Left lung (tissue), 14 donors: ENCODE measurements at places on chromosomes 3 and 15. TPM values are rescaled to one million over a fixed set of nuclear protein-coding genes. Genes with fewer than 3 reads are reported as not detected.

DNA sequence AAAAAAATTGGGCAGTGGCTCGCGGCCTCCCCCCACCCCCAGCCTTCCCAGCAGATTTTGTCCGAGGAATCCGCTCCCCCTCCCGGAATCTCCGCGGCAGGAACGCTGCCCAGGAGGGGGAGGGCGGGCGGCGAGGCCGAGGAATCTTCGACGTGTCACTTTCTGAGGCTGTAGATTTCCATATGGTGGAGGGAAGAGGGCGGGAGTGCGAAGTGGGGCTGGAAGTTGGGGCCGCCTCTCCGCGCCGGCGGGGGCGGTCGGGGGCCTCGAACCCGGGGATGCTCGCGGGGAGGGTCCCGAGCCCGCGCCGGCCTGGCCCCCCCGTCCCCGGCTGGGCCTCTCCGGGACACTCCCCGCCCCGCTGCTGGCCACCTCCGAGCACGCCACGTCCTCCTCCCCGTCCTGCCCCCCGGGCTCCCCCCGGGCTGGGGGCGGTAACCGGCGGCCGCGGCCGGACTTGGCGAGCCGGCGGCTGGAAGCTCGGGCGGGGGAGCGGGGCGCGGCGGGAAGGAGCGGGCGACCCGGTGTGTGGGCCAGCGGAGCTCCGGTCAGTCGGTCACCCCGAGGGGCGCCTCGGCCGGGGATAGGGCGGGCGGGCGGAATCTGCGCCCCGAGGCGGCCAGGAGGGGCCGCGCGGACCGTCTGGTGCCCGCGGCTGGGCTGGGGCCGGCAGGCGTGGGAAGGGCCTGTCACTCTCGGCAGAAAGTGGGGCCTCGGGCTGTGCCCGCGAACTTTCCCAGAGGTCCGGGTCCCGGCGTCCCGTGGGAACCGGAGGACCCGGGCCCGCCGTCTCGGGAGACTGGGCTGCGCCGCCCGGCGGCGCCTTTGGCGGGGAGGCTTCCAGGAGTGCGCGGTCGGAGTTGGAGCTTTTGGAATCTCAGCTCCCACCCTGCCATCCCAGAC is 951 bp downstream of the FNDC3B start:
- peak overlapping the region; percentile 99 for H3K4me3 ChIP-seq
- peak; percentile 87 for DNase-seq
- peak overlapping the region; percentile 98 for H3K27ac ChIP-seq
- no peaks in the 10 kb centered on the region for H3K27me3 ChIP-seq
- H3K36me3 ChIP-seq: no peaks in the 10 kb centered on the region

Gene EPHA6
- 0.23 TPM for total RNA-seq

GRCh38 chr15:73078722-73079121 is 26.5 kb downstream of the NEO1 start:
- no peaks in the 10 kb centered on the region for H3K36me3 ChIP-seq
- peaks cover 25% of the 10 kb centered on the region for H3K4me1 ChIP-seq
- DNase-seq: no peak
- peak overlapping the region; percentile 14 for H3K27ac ChIP-seq
- no peak overlapping the region for H3K4me3 ChIP-seq

Gene RAD54L2
- 22.9 TPM for total RNA-seq

- peaks cover 13% of the 10 kb centered on the region for H3K27me3 ChIP-seq
- H3K36me3 ChIP-seq: no peaks in the 10 kb centered on the region
- DNase-seq: no peak
- H3K4me1 ChIP-seq: no peaks in the 10 kb centered on the region
- H3K27ac ChIP-seq: no peak overlapping the region
Measured at GRCh38 chr3:53506763-53507145, 12.3 kb downstream of the CACNA1D start.

DNA sequence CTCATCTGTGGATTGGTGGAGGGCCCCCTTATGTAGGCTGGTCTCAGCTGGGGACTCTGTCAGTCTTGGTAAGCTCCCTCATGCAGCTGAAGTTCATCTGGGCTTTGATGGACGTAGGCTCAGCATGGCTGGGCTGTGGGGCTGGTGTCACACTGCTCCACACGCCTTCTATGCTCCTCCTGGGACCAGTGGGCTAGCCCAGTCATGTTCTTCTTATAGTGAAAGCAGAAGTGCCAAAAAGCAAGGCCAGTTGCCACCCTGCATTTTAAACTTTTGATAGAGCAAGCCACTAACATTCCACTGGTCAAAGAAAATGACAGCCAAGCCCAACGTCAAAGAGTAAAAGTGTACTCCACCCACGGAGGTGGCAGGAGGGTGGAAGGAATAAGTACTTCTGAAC is 165.5 kb downstream of the MEX3B start:
- no peak overlapping the region for H3K4me3 ChIP-seq
- no peak overlapping the region for H3K27ac ChIP-seq
- no peak for DNase-seq
- H3K27me3 ChIP-seq: no peaks in the 10 kb centered on the region
- no peaks in the 10 kb centered on the region for H3K36me3 ChIP-seq

Gene IQCF5
- total RNA-seq: not detected

Gene CCR4
- total RNA-seq: 0.87 TPM

Gene TGM5
- not detected for total RNA-seq

DNA sequence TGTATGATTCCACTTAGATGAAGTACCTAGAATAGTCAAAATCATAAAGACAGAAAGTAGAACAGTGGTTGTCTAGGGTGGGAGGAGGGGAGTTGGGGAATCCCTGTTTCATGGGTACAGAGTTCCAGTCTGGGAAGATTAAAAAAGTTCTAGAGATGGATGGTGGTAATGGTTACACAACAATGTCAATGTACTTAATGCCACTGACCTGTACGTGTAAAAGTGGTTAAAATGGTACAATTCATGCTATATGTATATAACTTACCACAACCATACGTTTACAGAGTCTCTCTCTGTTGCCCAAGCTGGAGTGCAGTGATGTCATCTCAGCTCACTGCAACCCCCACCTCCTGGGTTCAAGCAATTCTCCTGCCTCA is 6.5 kb downstream of the SFMBT1 start:
- H3K4me1 ChIP-seq: peaks cover 6% of the 10 kb centered on the region
- no peak overlapping the region for H3K27ac ChIP-seq
- H3K4me3 ChIP-seq: no peak overlapping the region
- no peaks in the 10 kb centered on the region for H3K36me3 ChIP-seq
- H3K27me3 ChIP-seq: no peaks in the 10 kb centered on the region
